Muscle of leg (tissue), 16 donors: ENCODE measurements at places on chromosomes 16 and 17.
A peak's percentile ranks its signal among the peaks of the same experiment; 100 is the strongest.

GRCh38 chr17:57927048-57927723, 28.0 kb downstream of the CUEDC1 start:
- peak; percentile 88 for DNase-seq
- H3K36me3 ChIP-seq = peaks cover 2% of the 10 kb centered on the region

GRCh38 chr16:12210258-12210880, 233.8 kb downstream of the SNX29 start:
- H3K4me1 ChIP-seq = no peaks in the 10 kb centered on the region
- H3K27me3 ChIP-seq = no peaks in the 10 kb centered on the region
- DNase-seq = no peak
- no peak overlapping the region for H3K4me3 ChIP-seq

DNA sequence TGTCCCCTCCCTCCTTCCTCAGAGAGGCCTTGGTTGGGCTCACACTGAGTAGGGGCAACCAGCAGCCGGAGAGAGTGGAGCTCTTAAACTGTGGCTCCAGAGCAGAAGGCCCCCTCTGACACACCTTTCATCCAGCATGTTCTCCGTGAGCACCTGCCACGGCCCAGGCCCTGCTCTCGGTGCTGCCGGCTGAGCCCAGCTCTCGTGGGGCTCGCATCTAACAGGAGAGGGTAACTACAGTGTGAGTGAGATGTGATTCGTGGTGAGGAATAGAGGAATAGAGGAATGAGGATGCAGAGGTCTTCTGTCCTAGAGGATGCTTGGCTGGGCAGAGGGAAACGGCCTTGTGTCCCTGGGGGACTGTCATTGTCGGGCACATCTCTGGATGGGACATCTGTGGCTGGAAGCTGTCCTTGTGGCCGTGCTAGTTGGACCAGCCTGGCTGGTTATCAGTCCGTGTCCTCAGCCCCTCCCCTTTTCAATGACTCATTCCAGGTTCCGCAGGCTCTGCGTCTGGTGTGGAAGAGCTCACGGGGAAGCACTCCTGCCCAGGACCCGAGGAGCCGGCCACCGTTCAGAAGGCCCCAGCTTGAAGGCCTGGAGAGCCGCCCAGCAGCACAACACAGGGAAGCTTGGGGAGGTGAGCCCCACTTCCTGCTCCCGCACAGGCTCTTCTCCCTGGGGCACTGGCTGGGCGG, 11.9 kb upstream of the DNASE1 start:
- no peak for DNase-seq
- H3K4me1 ChIP-seq = peaks cover 31% of the 10 kb centered on the region
- no peak overlapping the region for H3K27ac ChIP-seq
- peaks cover 30% of the 10 kb centered on the region for H3K36me3 ChIP-seq

- no peaks in the 10 kb centered on the region for H3K27me3 ChIP-seq
- no peak overlapping the region for H3K4me3 ChIP-seq
- H3K36me3 ChIP-seq = peaks cover 39% of the 10 kb centered on the region
- peaks cover 22% of the 10 kb centered on the region for H3K4me1 ChIP-seq
- peak overlapping the region; percentile 90 for H3K27ac ChIP-seq
Measured at GRCh38 chr16:2530629-2531318, 434 bp downstream of the CEMP1 start.

GRCh38 chr17:4679658-4680057, 24.3 kb downstream of the PELP1 start:
- no peaks in the 10 kb centered on the region for H3K27me3 ChIP-seq
- H3K4me1 ChIP-seq = no peaks in the 10 kb centered on the region

GRCh38 chr17:7916808-7917207, 719 bp upstream of the RNF227 start:
- no peak for DNase-seq
- H3K36me3 ChIP-seq = peaks cover 7% of the 10 kb centered on the region
- peaks cover 21% of the 10 kb centered on the region for H3K4me1 ChIP-seq
- peak overlapping the region; percentile 97 for H3K27ac ChIP-seq
- no peaks in the 10 kb centered on the region for H3K27me3 ChIP-seq
- H3K4me3 ChIP-seq = peak overlapping the region; percentile 53

- no peak overlapping the region for H3K4me3 ChIP-seq
- H3K4me1 ChIP-seq = no peaks in the 10 kb centered on the region
- no peak for DNase-seq
- no peaks in the 10 kb centered on the region for H3K27me3 ChIP-seq
Measured at GRCh38 chr16:48864055-48864454, 254.1 kb upstream of the N4BP1 start.

DNA sequence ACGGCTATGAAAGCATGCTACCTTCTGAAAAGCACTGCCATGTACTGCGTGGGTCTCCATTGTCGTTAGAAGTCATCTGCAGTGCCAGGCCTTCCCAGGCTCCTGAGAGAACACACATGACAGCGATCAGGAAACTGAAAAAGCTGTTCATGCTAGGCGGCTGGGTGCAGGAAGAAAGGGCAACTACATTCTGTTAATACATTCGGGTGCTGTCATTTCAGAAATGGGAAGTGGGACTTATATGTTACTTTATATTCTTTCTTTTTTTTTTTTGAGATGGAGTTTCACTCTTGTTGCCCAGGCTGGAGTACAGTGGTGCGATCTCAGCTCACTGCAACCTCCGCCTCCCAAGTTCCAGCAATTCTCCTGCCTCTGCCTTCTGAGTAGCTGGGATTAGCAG, 19.9 kb downstream of the CFAP20 start:
- H3K27me3 ChIP-seq = no peaks in the 10 kb centered on the region
- H3K36me3 ChIP-seq = peaks cover 15% of the 10 kb centered on the region
- no peak for DNase-seq
- H3K4me1 ChIP-seq = peaks cover 11% of the 10 kb centered on the region

DNA sequence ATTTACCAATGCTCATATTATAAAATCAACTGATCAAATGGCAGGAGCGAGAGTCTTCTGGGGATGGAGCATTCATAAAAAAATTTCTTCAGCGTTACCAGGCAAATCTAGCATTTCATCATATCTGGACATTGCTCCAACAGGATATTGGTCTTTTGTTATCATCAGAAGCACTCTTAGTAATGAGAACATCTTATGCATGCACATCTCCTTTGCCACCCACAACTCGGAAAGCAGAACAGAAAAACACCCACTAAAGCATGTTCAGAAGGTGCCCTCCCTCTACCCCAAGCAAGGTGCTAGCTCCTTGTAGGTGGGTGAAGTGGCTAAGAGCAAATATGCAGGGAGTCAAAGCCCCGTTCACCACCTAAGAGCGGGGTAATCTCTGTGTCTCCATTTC, 18.9 kb downstream of the ARHGAP17 start:
- H3K4me3 ChIP-seq = no peak overlapping the region
- no peaks in the 10 kb centered on the region for H3K27me3 ChIP-seq
- no peak overlapping the region for H3K27ac ChIP-seq
- no peak for DNase-seq

- no peaks in the 10 kb centered on the region for H3K27me3 ChIP-seq
- no peak overlapping the region for H3K4me3 ChIP-seq
- peaks cover 42% of the 10 kb centered on the region for H3K36me3 ChIP-seq
Measured at GRCh38 chr16:70473446-70474319, 19.3 kb downstream of the FCSK start.

DNA sequence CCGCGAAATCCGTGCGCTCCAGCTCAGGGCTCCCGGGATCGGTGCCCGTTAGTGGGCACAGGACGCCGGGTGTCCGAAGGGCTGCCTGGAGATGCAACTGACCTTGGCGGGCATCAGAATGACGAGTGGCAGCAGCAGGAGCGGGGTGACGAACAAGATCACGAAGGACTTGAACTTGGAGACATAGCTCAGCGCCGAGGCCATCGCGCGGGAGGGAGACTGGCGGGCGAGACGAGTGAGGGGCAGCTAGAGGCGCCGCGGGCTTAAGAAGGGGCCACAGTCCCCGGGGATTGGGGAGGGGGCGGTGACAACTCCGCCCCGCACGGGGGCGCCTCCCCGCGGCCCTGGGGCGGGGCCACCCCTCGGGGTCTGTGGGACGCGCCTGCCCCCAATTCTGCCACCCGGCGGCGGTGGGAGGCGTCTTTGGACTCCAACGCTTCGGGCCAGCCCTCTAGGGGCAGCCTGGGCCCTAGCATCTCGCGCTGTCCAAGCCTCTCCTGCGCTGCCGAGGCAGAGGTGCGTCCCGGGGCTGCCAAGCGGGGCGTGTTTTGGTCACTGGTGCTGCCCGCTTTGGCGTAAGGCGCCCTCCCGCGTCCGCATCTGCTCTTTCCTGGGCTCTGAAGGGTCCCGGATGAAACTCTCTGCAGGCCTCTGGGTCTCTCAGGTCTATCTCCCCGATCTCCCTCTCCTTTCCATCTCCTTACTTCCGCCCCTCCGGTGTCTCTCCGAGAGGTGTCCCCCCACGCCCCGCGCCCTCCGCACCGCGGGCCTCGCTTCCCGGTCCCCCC, at the start of gene SLC13A5:
SLC13A5 (minus strand) TSS at position 240 of the 788 bp plus-strand sequence; CDS start at position 204, 36 bp downstream.
- no peak within 1 kb of the TSS for H3K4me3 ChIP-seq
- H3K27ac ChIP-seq = no peak within 1 kb of the TSS
- no peaks in the 10 kb centered on the region for H3K36me3 ChIP-seq
- peaks cover 5% of the 10 kb centered on the region for H3K4me1 ChIP-seq

GRCh38 chr17:54860617-54861470, 39.8 kb upstream of the TOM1L1 start:
- H3K27me3 ChIP-seq = no peaks in the 10 kb centered on the region
- no peak overlapping the region for H3K27ac ChIP-seq
- H3K36me3 ChIP-seq = no peaks in the 10 kb centered on the region
- H3K4me3 ChIP-seq = no peak overlapping the region

GRCh38 chr16:79395591-79395990, 204.9 kb downstream of the MAF start:
- H3K27ac ChIP-seq = no peak overlapping the region
- H3K36me3 ChIP-seq = no peaks in the 10 kb centered on the region
- no peak overlapping the region for H3K4me3 ChIP-seq
- H3K27me3 ChIP-seq = no peaks in the 10 kb centered on the region
- H3K4me1 ChIP-seq = peaks cover 7% of the 10 kb centered on the region

DNA sequence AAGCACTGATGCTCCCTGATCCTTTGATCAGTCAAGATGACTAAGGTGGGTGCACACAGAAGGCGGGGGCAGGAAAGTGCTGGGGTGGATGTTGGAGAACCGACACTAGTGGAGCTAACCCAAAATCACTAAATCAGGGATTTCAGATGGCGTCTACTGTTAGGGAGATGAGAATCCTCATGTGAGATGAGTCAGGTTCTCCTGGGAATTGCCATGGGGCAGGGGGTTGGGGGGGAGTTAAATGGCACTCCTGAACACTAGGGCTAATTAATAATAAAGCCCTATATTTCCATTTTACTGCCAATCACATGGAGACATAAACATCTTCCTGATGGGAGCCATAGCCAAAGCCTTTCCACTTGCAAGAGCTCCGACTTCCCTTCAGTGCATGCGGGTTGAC, 804.1 kb downstream of the KCNJ18 start:
- no peak overlapping the region for H3K4me3 ChIP-seq
- H3K27me3 ChIP-seq = no peaks in the 10 kb centered on the region
- no peaks in the 10 kb centered on the region for H3K36me3 ChIP-seq
- DNase-seq = no peak

GRCh38 chr16:716200-716568, 1.3 kb downstream of the METRN start:
- peaks cover 26% of the 10 kb centered on the region for H3K27me3 ChIP-seq
- peak overlapping the region; percentile 37 for H3K4me3 ChIP-seq
- peaks cover 62% of the 10 kb centered on the region for H3K4me1 ChIP-seq

DNA sequence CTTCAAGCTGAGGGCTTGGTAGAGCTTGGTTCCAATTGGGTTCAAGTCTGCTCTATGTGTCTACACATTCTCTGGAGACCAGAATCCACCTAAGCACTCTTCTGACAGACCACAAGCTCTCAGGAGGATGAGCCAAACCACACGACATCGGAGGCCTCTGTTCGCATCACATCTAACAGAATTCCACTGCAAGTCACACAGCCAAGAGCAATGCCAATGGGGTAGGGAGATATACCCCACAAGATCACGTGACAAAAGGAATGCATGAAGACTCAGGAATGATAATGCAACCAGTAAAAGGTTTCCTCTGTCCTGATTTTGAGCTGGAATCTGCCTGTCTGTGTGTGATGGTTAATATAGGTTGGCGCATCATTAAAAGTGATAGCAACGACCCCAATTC, 46.6 kb upstream of the RPL38 start:
- H3K4me3 ChIP-seq = no peak overlapping the region
- no peak overlapping the region for H3K27ac ChIP-seq
- peaks cover 9% of the 10 kb centered on the region for H3K4me1 ChIP-seq
- DNase-seq = no peak
- no peaks in the 10 kb centered on the region for H3K36me3 ChIP-seq
- peaks cover 15% of the 10 kb centered on the region for H3K27me3 ChIP-seq

DNA sequence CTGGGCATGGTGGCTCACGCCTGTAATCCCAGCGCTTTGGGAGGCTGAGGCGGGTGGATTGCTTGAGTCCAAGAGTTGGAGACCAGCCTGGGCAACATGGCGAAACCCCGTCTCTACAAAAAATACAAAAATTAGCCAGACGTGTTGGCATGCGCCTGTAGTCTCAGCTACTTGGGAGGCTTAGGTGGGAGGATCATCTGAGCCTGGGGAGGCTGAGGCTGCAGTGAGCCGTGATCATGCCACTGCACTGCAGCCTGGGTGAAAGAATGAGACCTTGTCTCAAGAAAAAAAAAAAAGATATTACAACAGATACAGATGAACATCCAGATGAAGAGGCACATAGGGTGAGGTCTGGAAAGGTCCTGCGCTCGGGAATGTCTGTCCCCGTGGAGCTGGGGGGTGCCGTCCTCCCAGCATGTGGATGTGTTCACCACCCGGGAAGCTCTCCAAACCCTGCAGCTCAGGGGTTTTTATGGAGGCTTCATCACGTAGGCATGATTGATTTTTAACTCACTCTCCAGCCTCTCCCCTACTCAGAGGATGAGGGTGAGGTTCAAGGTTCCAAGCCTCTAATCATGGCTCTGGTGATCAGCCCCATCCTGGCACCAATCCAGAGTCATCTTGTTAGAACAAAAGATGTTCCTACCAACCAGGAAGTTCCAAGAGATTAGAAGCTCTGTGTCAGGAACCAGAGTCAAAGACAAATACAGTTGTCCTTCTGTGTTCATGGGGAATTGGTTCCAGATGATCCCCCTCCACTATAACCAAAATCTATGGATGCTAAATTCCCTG, 85.0 kb upstream of the DNAJA2 start:
- H3K4me1 ChIP-seq = no peaks in the 10 kb centered on the region
- H3K27me3 ChIP-seq = no peaks in the 10 kb centered on the region
- H3K36me3 ChIP-seq = no peaks in the 10 kb centered on the region

- no peak overlapping the region for H3K27ac ChIP-seq
- H3K4me3 ChIP-seq = no peak overlapping the region
- H3K27me3 ChIP-seq = no peaks in the 10 kb centered on the region
Measured at GRCh38 chr16:69555437-69555836, 10.3 kb upstream of the NFAT5 start.

DNA sequence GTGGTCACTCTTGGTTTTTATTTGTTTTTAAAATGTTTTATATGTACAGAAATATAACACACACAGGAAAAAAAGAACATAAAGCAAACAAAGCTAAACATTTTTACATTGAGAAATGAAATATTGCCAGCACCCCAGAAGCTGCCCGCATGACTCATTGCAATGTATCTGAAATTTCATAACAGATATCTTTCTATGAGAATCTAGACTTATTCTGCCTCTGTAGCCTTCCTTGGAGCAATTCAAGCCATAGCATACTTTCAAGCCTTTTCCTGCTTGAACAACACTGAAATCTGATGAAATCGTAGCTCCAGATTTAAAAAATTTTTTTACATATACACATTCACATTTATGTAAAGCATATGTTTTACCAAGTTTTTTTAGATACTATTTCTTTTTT, 86.9 kb downstream of the RBBP6 start:
- no peaks in the 10 kb centered on the region for H3K36me3 ChIP-seq
- H3K4me3 ChIP-seq = no peak overlapping the region
- H3K27me3 ChIP-seq = peaks cover 2% of the 10 kb centered on the region
- DNase-seq = no peak
- no peak overlapping the region for H3K27ac ChIP-seq
